Thoracic aorta (tissue), 2 donors: ENCODE measurements at places on chromosomes 5 and 9.

- DNase-seq, result no peak
Measured at GRCh38 chr5:135553688-135554462, 18.1 kb upstream of the NEUROG1 start.

DNA sequence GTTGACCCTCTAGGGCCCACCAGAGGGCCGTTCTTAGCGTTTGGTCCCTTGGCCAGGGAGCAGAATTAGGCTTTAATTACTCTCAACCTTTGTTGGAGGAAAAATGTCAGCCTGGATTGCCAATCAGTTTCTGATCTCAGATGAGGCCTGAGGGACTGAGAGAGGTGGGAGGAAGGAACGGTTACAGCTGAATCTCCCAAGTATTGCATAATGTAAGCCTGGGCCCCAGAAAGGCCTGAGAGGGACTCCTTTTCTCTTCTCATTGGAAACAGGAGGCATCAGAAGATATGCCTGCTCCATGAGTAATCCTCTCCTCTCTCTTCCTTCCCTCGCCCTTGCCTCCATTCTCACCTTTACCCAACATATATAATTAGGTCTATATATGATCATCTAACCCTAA, 105.7 kb downstream of the INSYN2B start:
- no peak for DNase-seq

GRCh38 chr5:181259283-181259682, 1.7 kb downstream of the TRIM52 start:
- DNase-seq, result no peak

- peak; percentile 84 for DNase-seq
Measured at GRCh38 chr5:172903790-172904189, 55.4 kb upstream of the RPL26L1 start.

GRCh38 chr9:3948826-3949556, 350.9 kb downstream of the GLIS3 start:
- no peak for DNase-seq

- no peak for DNase-seq
Measured at GRCh38 chr5:88895681-88896501, 12.9 kb upstream of the MEF2C start.

DNA sequence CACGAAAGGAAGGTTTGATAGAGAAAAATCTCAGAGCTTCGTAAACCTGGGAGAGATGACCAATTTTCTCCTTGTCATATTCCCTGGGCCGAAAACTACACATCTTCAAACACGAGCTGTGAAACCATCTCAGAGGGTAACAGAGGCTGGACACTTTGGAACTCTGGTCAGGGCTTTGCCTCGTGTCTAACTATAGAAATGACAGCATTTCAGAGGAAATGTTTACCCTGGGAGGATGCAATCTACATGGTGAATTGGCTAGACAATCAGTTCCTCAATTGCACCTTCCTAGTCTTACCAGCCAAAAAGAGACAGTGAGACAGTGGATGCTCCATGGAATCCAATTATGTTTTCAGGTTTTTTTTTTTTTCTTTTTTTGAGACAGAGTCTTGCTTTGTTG, 108.6 kb upstream of the PPP1R2B start:
- DNase-seq, result no peak

DNA sequence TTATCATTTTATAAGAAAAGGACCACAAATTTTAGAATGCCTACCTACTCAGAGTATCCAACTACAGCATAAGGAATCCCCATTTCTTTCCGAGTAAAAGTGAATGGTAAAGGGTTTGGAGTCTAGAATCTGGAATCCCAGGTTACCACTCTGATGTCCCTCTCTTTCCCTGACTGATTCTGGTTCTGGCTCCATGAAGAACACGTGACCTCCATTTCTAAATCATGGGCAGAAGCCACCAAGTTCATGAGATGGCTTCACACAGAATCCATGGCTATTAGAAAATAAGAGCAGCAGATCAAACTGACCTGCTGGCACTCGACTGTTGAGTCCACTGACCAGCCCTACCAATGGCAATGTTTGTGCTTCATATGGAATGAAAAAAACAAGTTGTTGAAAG, 40.7 kb downstream of the PFDN1 start:
- DNase-seq, result no peak

GRCh38 chr5:157271740-157272271, 5.9 kb downstream of the CYFIP2 start:
- DNase-seq, result no peak

DNA sequence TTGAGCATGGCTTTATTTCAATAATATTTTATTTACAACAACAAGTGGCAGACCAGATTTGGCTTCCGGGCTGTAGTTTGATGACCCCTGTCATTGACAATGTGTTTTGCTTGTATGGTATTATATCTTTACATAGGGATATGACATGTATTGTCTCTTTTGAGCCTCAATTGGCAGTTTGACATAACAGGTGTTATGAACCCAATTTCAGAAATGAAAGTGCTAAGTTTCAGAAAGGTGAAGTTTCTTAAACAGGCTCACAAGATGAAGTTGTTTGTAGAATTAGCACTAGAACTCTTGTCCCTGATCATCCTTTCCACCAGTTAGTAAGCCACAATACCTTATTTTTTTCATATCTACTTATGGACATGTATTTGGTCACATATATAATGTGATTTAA, 303.0 kb upstream of the GRIA1 start:
- DNase-seq, result no peak

DNA sequence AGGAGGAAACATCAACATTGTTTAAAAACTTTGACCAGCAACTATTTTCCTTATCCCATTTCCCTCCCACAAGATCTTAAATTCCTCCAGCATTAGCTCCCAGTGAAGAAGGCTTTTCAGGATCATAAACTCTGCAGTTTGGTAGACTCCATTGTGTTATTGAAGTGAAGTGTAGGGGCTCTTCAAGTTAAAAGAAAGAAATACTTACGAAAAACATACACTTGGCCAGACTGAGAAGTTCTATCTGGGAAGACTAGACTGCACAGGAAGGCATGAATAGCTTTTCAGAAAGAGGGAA, 22.3 kb downstream of the LIFR start:
- DNase-seq, result no peak

DNA sequence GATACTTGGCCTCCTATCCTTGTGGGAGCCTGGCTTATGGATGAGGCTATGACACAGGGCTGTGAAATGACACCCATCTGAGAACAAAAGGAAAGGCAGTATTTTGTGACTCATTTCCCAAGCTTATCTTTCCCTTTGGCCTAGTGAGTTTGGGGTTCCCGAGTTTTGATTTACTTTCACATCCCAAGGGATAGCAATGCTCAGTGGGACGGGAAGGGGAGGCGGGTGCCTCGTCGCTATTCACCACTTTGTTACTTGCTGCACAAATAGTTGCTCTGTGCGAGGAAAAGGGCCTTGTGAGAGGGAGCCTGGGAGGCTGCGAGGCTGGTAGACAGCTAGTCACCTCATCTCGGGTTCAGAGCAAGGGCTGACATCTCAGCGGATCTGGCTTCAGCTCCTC, 59.1 kb upstream of the ENTREP1 start:
- DNase-seq, result no peak

DNA sequence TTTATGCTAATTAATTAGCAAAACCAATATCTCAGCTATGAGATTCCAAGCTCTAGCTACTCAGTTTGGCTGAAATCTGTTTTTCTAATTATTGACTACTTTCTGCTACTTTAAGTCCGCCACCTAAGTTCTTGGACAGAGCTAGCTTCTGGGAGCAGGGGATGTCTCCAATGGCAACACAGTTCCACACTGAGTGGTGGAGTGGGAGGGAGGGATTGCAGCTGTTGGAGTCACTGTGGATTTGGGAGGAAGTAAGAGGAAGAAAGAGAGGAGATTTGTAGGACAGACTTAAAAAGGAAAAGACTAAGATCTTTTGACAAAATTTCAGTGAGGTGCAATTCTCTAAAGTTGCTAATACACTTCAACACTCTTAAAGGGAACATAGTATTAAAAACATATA, 450.8 kb downstream of the NFIB start:
- DNase-seq, result peak; percentile 9

DNA sequence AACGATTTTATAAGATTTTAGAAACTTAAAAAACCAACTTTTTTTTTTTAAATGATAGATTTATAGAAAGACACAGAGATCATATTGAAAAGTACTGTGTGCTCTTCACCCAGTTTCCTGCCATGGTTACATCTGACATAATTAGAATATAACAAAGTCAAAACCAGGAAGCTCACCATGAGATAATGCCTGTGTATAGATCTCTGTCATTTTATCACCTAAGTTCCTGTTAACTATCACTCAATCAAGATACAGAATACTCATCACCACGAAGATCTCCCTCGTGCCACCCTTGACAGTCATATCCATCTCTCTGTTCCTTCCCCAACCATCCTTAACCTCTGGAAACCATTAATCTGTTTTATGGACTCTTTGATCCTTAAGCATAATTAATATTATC, 39.1 kb downstream of the POC5 start:
- DNase-seq, result no peak

- no peak for DNase-seq
Measured at GRCh38 chr5:91937121-91937520, 554.0 kb upstream of the ARRDC3 start.

GRCh38 chr9:3916411-3916810, 383.5 kb downstream of the GLIS3 start:
- no peak for DNase-seq
